Trophoblast cell (in vitro differentiated cells and primary cell): ENCODE measurements at places on chromosomes 6 and 20.

- DNase-seq: no peak
Measured at GRCh38 chr6:113047932-113048331, 700.8 kb downstream of the RFPL4B start.

DNA sequence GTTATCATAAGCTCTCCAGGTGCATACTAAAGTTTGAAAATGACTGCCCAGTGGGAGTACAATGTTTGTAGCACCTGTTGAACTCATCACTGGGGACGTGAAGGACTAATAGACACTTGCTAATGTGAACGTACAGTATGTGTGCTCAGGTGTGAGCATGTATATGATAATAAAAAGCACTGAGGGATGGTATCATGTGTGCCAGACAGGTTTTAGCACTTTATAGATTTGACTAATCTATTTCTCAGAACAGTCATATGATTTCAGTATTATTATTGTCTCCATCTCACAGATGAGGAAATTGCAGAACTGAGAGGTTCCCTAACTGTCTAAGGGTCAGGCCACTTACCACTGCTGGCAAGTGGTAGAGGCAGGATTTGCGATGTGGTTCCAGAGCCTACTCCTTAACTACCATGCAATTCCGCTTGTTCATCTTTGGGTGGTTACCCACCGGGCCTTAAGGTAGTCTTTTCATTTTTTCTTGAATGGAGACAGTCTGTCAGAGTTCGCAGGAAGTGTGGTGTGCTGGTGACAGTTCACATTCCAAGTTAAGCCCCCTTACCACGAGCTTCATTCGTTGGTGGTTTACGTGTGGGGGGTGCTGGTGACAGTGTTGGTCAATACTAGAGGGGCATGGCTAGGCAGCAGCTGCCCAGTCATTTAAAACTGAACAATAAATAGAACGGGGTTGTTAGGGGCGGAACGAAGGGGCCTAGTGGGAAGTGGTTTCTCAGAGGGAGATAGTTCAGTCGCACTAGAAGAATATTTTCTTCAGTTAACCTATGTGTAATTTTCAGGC lies 46.8 kb downstream of the RREB1 start:
- no peak for DNase-seq

DNA sequence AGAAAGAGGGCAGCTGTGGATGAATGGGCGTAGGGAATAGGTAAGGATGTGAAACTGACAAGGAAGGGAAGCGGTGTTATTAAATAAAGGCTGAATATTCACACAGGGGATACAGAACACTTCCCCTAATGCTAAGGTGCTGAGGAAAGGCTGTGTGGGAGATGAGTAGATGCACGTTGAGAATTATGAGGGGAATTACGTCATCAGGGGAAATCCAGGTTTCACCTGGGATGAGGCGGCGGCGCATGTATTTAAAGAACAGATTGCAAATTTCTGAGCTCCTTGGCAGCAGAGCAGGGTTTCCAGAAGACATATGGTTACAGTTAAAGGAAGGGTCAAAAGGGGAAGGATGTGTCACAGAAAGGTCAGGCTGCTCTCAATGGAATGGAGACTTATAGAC lies 28.7 kb upstream of the EDN1 start:
- peak; percentile 25 for DNase-seq

GRCh38 chr6:100626721-100627120 lies 162.0 kb upstream of the SIM1 start:
- DNase-seq: no peak

DNA sequence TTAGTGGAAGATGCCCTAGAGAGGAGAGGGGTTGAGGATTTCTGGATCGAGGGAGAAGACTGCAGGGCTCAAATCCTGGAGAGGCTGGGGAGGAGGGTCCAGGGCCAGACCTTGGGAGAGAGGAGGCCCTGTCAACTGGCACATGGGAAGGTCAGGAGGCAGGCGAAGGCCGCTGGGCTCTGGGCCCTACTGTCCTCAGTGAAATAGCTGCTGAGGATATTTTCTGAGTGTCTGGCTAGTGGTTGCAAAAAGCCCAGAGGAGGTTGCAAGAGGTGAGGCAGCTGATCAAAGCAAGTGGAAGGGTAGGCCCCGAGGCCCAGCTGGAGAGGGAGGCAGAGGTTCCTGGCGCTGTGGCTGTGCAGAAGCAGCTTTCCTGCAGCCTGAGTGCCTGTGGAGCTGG lies 103.4 kb upstream of the MLN start:
- DNase-seq: no peak

DNA sequence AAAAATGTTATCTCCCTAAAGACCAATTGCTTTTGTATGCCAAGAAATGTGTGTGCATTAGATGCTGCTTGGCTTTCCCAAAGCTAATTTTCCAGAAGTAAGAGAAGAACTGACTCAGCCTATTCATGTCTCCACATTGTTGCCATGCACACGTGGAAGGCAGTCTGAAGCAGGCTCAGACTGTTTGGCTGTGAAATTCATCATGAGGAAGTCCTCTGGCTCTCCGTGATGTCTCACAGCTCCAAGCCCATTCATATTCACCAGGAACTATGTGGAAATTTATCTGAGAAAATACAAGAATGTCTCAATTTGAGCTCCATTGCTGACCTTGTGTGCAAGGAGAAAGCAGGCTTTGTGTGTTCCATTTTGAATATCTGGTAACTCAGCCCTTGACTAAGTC lies 1022.2 kb upstream of the GJE1 start:
- DNase-seq: no peak

DNA sequence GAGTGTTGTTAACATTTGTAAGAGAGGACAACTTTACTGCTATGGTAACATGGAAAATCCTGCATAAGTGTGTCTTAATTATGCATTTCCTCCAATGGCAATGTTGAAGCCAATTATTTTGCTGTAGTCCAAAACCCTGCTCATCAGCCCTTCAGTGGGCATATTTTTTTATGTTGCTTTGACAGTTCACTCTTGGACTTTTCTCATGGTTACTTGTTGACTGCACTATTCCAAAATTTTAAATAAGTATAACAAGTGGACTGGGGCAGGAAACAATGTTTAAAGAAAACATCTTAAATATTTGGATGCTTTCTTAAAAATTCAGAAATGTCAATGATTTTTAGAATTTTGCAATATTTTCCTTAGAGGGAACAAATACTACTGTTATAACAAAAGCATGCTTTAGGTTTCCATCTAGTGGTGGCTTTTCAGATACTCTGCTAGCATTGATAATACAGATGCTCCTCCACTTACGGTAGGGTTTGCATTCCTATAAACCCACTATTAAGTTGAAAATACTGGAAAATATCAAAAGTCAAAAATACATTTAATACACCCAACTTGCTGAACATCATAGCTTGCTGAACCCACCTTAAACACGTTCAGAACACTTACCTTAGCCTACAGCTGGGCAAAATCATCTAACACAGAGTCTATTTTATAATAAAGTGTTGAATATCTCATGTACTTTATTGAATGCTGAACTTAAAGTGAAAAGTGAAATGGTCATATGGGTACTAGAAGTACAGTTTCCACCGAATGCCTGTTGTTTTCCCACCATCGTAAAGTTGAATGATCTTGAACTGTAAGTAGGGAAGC lies 86.4 kb downstream of the ADGRG6 start:
- DNase-seq: no peak

- no peak for DNase-seq
Measured at GRCh38 chr6:88490908-88491264, 324.7 kb upstream of the CNR1 start.

DNA sequence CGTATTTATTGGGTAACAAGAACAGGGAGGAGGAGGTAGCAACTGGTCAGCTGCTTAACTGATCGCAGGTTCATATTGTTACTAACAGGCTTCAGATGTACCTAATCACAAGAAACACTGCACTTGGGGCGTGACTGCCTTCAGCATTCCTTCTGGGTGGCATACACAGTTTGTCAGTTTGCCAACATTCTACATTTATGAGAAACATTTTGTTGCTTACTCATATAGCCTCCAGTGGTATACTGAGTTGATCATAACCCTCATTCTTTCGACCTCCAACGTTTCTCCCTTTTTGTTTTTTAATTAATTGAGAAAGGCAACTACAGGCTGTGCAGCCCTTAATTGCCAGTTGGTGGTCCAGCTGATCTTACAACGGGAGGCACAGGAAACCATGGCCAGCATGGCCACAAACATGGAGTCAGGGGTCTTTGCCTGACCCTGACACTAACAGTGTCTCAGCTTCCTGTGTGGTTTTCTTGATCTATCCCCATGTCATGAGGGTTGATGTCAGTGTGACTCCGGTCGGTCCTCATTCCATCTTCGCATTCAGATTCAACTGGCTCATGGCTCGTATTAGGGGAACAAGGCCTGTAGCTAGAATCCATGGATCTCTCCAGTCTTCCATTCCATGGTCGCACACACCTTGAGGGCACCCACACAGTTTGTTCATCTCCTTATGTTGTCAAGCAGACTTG lies 9.4 kb downstream of the EPB41L2 start:
- peak; percentile 39 for DNase-seq

DNA sequence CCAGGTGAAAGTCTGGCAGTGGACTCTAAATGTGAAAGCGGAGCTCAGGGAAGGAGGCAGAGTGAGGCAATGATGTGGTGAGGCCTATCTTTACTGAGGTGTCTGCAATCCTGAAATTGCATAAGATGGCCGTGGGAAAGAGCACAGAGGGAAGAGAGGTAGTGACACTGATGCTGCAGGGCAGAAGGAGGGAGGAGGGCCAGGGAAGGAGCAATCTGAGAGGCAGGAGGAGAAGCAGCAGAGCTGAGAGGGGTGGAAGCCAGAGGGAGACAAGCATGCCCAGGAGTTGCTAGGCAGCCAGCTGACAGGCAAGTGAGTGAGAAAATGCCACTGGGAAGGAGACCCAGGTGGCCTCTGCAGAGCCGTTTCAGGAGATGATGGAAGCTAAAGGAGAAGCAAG lies 97.4 kb upstream of the CNR1 start:
- peak; percentile 2 for DNase-seq

DNA sequence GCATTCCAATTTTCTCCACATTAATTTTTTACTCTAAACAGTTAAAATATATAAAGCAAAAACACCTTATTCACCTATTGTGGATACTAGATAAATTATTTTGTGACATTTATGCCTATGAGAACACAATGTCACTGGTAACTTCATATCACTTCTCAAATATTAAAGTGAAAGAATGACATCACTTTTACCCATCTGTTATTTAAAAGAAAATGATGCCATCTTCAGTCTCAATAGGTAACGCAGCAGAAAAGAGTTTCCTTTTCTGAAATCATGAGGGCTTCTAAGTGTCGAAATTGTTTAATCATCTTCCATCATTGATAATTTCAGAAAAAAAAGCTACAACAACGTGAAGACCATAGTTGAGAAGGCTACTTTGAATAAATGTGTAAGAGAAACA lies 2.9 kb downstream of the HAO1 start:
- DNase-seq: no peak
